Psoas muscle (tissue), 8 donors: ENCODE measurements at places on chromosomes 13 and 19. TPM values are rescaled to one million over a fixed set of nuclear protein-coding genes. Genes with fewer than 3 reads are reported as not detected.

Gene LILRA5
- 0.52 TPM for polyA plus RNA-seq

DNA sequence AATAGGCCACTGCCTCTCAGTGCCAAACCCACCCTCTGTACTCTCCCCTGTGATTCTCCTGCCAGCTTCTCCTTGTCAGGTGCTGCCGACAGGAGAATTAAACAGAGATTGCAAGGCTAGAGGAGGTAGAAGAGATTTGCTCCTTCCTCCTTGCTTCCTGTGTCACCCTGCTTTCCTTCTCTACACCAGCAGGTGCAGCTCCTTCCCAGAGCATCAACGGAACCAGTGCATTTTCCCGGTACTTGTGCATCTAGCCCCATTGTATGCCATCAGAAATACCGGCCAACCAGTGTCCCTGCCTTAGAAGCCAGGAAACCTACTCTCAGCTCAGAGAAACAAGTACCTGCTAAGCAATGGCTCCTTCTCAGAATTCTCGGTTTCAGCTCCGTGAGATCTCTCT is 253.2 kb downstream of the SUCLA2 start:
- no peak for DNase-seq

- DNase-seq = no peak
These were observed 89.3 kb downstream of the DIAPH3 start for GRCh38 chr13:60074397-60074796.

- DNase-seq = peak; percentile 28
These were observed 12.4 kb downstream of the TMEM272 start for GRCh38 chr13:51832471-51833152.

- no peak for DNase-seq
These were observed at the start of gene ATP8B3 for GRCh38 chr19:1811942-1812425. ATP8B3 (minus strand) TSS chr19:1812276; CDS start chr19:1811736, 540 bp downstream.

GRCh38 chr19:19552798-19553197 is 14.7 kb downstream of the CILP2 start:
- DNase-seq = no peak

DNA sequence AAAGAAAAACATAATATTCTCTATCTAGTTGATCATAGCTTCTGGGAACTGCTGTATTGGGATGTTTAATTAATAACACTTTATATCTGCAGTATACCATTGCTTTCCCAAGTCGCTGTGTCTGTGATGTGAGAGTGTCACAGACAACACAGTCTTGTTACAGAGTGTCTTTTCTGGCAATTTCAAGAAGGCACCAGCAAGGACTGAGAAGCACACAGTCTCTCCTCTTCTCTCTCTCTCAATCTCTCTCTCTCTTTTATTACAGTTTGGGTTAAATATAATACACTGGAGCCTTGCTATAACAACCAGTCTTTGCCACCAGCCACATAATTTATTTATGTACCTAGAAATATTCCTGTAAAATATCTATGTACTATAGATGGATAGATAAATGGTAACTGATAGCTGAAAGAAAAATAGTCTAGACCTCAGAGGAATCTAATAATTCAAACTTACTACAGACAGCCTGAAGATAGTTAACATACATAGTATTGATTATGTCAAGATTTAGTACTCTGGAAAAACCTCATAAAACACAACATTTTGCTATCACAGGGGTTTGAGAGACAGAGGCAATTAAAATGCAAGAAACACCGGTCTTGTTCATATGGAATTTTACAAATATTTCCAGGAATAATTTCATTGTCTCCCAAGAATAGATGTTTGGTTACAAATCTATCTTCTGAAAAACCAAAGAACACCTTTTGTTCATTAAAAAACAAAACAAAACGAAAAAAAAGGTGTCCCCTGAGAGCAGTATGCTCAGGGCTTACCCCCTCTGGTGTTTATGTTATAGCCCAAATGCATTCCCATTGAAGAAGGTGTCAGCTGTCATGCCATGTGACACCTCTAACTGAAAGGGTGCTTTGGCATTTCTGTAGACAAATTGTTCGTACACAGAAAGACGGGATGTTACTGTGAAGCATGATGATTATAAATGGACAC is 507.8 kb downstream of the TBC1D4 start:
- no peak for DNase-seq

GRCh38 chr19:50666346-50667176 is 17.3 kb downstream of the C19orf81 start:
- DNase-seq = no peak

GRCh38 chr13:63299866-63300394 is 1884.3 kb upstream of the PCDH20 start:
- no peak for DNase-seq

GRCh38 chr13:59532405-59532804 is 631.3 kb downstream of the DIAPH3 start:
- no peak for DNase-seq

DNA sequence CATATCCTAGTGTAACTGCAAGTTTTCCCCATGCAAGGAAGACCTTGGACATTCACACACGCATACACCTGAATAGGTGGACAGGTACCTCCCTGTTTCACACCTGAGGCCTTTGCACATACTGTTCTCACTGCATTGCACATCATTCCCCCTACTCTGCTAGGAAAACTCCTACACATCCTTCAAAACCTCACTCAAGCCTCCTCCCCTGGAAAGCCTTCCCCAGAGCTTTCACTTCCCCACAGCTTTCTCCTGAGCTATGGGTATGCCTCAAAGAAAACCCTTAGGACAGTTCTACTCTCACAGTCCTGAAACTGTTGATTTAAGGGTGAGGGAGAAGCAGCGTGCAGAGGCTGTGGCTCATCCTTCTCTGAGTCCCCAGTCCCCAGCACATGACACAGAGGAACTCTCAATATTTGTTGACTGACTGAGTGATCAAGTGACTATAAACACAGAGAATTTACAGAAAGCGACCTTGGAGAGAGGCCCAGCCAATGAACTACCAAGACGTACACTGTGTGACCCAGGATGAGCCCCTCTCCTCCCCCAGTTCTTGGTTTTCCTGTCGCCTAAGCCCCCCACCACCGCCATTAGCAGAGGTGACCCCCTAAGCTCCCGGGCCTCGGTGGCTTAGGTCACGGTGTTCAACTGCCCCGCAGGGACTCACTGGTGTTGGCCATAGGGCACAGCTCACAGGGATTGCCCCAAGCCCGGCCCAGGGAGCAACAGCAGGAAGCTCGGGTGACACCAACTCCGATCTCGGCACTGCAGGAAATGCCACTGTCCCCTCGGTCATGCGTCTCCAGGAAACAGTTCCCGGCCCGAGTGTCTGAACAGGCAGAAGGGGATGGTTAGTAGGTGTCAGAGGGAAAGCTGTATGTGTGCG is 40.6 kb downstream of the FBN3 start:
- DNase-seq = no peak

- no peak for DNase-seq
These were observed 15.2 kb downstream of the BIVM start for GRCh38 chr13:102814025-102814607.

Gene SOX21
- not detected for polyA plus RNA-seq

Gene IFT88
- 6.2 TPM for polyA plus RNA-seq

Gene IZUMO2
- polyA plus RNA-seq = not detected
